Stimulated activated CD4-positive, alpha-beta T cell treated with anti-CD3 and anti-CD28 coated beads, Interleukin-12 subunit alpha, Interleukin-12 subunit beta, amount 100 ng/mL, for 4 hours (primary cell): ENCODE measurements at places on chromosomes 5 and 9.

DNA sequence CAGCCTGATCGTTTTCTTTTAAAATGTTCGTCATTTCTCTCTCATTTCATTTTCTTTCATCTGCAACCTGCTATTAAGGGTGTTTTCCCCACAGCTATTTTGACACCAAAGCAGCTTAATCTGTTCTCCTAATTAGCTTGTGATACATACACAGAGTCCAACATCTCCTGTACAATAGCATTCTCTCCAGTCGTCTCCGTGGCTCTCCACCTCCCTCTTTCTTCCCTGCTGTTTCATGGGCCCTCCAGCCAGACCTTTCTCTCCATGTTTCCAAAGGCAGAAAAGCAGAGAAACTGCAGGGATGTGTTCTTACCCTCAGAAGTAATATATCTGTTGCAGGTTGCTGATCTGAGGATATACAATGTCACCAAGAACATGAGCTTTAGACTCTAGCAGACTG, 88.8 kb upstream of the SPOCK1 start:
- no peak for DNase-seq

DNA sequence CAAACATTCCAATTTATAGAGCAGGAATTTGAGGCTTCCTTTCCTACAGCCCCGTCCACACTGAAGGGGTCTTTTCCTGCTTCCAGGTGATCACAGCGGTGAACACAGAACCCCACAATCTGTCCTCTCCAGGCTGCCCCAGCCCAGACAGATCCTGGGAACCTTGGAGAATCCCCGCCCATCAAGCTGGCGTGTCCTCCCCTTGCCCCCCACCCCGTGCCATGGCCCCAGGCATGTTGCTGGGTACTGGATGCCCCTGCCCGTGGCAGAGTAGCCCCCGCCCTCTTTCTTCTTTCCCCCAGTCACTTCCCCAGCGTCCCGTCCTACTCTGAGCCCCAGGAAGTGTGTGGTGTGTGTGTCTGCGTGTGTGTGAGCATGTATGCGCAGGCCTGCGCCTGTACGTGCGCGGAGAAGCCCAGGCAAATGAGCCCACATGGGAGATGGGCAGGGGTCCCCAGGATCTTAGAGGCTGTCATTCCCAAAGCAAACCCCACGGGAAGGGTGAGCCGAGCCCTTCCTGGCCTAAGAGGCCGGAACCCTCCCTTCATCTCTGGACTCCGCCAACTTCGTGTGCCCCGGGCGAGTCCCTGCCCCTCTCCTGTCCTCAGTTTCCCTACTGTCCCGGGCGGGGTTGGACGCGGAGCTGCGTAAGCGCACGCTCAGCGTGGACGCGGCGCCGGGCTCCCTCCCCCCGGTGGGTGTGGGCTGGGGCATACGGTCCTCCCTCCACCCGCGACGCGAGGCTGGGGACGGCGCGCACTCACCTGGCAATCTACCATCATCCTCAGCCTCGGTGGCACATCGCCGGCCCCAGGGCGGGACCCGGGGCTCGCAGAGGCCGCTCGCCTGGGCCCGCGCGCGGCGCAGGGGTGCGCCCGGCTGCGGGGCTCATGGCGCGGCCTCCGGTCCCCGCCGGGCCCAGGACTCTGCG, 15.2 kb downstream of the GBGT1 start:
- peak; percentile 52 for DNase-seq

GRCh38 chr5:180553530-180553929, 37.8 kb downstream of the SCGB3A1 start:
- DNase-seq, result no peak

DNA sequence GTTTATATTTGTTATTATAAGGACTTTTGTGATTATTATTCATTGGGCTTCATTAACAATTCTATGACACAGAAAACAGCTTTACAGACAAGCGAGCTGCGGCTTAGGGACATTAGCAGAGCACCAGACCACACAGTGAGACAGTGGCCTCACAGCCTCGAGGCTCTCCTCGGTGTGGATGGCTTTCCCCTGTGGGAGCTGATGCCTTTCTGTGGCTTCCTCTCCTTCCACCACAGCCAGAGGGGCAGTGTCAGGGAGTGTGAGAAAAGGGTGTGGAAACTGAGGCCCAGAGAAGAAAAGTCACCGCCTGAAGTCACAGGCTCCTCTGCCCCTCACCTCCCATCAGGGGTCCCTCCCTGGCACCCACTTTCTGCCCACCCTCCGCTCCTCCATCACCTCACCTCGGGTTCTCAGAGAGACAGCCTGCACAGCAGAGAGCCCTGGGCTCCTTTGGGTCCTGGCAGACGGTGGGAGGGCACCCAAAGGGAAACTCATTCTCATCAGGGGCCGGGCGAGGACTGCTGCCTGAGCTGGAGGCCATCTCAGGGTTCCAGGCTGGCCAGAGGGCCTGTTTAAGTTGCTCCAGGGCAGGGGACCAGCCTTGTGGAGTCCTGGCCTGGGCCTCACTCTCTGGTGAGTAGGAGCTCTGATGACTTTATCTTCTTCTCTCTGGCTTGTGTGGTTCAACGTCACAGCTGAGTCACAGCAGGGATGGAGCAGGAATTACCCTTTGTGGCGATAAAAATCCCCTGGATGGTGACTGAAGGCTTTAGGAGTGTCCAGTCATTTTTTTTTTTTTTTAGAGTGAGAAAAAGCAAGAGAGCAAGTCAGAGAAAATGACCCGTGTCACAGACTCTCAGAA, 830 bp downstream of the TRAF1 start:
- DNase-seq, result peak; percentile 74

- DNase-seq, result no peak
Measured at GRCh38 chr5:118551031-118551430, 437.3 kb downstream of the DTWD2 start.

DNA sequence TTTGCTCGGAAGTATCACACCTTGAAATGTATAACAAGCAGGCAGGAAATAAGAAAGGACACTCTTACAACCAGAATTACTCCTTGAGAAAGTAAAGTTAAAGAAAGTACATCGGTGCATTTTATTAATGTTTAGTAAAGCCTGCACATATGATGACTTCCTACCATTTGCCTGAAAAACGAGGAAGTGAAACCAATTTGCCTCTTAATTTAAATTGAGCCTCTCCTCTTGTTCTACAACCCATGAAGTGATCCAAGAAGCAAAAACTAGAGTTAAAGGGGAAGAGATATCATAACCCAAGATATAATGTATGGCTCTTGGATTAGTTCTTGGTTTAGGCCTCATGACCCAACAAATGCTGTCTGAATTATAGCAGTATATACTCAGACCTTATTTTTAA, 95.6 kb downstream of the GNAQ start:
- DNase-seq, result no peak

GRCh38 chr9:61665829-61666228, 476.0 kb downstream of the SPATA31A7 start:
- DNase-seq, result no peak

- no peak for DNase-seq
Measured at GRCh38 chr9:6229619-6230018, 14.0 kb downstream of the IL33 start.

DNA sequence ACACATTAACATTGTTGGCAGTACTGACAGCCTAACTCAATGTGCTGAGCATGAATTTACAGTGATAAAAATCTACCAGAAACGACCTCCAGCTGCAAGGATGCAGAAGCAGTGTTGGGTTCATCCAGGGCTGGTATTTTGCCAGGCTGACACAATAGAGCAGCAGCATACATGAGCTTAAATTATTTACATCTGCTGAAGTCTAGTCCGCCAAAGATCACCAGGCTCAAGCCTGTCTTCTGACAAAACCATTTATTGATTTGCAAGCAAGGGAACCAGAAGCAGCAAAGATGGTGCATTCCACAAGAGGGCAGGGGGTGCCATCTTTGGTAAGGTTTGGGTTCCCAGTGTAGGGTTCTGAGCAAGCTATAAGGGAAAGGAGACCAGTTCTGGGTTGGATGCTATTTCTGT, 8.7 kb upstream of the C5orf34 start:
- no peak for DNase-seq

DNA sequence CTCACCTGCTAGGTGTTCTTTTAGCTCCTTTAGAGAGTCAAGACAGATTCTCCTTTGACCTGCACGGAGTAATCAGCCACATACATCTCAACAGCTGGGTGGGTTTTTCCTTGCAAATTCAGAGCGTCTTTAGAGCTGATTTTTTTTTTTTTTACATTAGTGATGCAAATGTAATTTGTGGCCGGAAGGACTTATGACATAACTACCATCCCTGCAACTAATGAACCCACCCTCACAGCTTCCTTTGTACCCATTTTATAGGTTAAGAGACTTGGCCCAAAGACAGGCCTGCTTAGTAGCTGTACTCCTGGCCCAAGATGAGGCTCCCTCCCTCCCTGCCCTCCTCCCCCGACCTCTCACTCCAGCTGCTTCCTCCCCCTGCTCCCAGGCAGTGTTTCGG, 69.9 kb upstream of the NIPAL4 start:
- DNase-seq, result no peak

GRCh38 chr5:94702729-94703128, 84.3 kb downstream of the SLF1 start:
- no peak for DNase-seq

GRCh38 chr9:89606049-89606623, 1.3 kb downstream of the GADD45G start:
- DNase-seq, result peak; percentile 29

- DNase-seq, result no peak
Measured at GRCh38 chr5:133863857-133864585, 104.4 kb downstream of the C5orf15 start.

DNA sequence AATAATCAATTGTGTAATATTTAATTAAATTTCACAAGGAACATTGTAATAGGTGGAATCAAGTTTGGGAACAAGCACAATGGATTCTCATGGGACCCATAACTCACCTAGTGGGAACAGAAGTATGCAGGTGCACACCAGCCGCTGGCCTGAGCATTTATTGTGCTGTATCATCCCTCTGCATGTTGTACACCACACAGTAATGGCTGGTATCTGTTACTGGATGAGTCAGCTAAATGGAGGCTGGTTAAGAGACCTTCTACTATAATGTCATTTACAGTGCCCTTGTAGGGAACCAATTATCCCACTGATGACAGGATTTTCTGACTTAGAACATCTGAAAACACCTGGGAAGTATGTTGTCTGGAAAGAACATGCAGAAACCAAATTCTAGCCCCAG, 3.2 kb upstream of the MAP3K1 start:
- no peak for DNase-seq

DNA sequence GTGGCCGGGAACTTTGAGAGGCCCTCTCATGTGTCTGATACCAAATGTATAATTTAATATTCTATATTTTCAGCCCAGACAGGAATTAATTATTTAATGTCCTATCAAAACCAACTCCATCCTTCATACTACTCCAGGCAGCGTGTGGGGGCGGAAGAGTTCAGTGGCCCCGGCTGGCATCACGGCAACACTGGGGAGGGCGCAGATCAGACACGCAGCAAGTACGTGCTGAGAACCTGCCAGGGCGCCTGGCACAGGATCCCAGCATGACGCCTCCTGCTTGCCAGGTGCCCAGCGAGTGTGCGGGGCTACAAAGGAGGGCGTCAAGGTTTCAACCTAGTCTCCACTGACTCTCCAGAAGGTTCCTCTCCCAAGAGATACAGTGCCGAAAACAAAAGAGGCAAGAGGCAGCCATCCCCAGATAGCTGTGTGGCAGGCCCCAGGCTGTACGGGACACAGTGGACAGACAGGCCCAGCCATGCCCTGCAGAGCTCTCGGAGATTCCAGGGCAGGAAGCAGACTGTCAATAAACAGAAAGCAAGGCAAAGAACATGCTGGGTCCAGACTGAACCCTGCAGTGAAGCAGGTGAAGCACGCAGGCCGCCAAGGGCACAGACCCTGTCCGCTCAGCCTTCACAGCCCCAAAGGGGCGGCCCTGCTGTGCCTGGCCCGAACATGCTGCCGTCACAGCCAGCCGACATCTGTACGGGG, 110.3 kb downstream of the VAV2 start:
- DNase-seq, result no peak

DNA sequence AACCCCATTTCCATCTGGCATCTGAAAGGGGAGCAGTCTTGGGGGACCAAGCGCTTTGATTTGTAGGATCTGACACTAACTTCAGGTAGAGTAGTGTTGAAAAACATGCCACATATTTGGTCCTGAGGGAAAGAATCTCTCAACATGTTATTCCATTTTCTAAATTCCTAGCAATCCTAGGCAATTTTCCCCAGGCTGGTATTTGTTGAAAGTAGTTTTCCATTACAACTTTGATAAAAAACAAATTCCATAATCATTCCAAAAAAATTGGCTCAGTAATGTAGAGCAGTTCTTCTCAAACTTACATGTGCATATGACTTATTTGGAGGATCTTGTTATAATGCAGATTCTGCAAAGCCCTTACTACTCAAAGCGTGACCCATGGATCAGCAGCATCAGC, 477.9 kb downstream of the ACTL7B start:
- DNase-seq, result no peak

GRCh38 chr5:181037365-181037861, 2.7 kb upstream of the BTNL9 start:
- no peak for DNase-seq

- no peak for DNase-seq
Measured at GRCh38 chr9:20084125-20084524, 295.3 kb upstream of the SLC24A2 start.

GRCh38 chr5:30768056-30768690, 425.3 kb upstream of the CDH6 start:
- no peak for DNase-seq

GRCh38 chr9:37034305-37034937, 353 bp upstream of the PAX5 start:
- DNase-seq, result no peak

- no peak for DNase-seq
Measured at GRCh38 chr5:73311291-73312110, 137.1 kb downstream of the FOXD1 start.

- peak; percentile 44 for DNase-seq
Measured at GRCh38 chr5:10863763-10864383, 102.8 kb upstream of the DAP start.

GRCh38 chr5:115271295-115272050, 8.8 kb upstream of the PGGT1B start:
- DNase-seq, result no peak
